Activated naive CD8-positive, alpha-beta T cell treated with anti-CD3 and anti-CD28 coated beads, Interleukin-2, amount 50 U/mL, for 24 hours (primary cell): ENCODE measurements at places on chromosomes 4 and X.

GRCh38 chr4:2330091-2331042, 68.5 kb upstream of the MXD4 start:
- no peak for DNase-seq

- no peak for DNase-seq
Observed at GRCh38 chr4:118206627-118207026, 146.2 kb downstream of the PRSS12 start.

DNA sequence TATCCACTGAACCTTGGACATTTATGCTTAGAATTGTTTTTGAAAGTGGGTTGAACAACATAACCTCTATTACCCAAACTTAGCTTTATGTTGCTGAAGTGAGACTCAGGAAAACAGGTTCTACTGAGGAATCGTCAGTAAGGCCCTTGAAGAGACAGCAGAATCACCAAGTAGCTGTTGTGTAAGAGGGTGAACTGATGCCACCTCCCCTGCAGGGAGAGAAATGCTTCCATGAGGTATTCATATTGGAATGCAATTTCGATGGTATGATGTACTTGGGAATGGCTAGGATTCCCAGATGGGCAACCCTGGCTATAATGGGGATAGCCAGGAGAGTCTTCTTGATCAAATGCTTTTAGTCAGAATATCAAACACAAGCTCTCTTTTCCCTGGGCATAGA, 4.1 kb upstream of the SCRG1 start:
- no peak for DNase-seq

- no peak for DNase-seq
Observed at GRCh38 chrX:2680486-2681348, 10.4 kb upstream of the CD99 start.

DNA sequence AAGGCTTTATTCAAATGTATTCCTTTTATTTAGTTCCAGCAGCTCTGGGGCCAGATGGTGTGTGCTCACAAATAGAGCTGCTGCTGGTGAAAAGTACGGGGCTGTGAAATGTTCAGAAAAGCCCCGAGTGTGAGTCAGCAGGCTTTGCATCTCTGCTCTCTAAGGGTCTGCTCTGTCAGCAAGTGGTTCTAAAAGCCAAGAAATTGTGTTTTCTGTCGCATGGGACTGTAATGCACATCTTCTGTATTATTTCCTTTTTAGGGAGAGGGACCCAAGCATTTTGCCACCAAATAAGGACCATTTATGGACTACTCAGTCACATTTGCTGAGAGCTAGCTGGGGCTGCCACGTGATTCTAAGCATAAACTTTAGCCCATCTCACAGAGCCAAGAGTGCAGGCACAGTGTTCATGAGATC, 82.9 kb upstream of the NHS start:
- no peak for DNase-seq

DNA sequence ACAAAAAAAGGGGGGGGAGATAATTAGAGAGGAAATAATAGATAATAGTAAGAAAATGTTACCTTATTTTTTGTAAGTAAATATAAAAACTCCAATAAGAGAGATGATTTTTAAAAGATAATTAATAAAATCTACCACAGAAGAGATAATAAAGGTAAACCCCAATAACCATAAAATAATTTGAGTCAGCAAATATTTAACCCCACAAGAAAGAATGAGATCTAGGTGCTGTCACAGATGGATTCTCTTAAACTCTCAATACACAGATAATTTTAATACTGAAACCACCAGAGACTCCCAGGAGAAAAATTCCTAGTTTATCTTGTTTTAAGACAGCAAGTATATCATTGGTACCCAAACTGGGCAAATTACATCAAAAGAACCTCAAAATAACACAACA, 341.4 kb downstream of the ANK2 start:
- DNase-seq, result no peak

GRCh38 chr4:141669501-141669900, 33.1 kb downstream of the IL15 start:
- DNase-seq, result no peak

- DNase-seq, result no peak
Observed at GRCh38 chr4:36220776-36221175, 23.5 kb downstream of the ARAP2 start.

GRCh38 chrX:16096141-16096540, 27.2 kb upstream of the GRPR start:
- DNase-seq, result no peak

- DNase-seq, result no peak
Observed at GRCh38 chrX:88886908-88887307, 139.9 kb downstream of the CPXCR1 start.

GRCh38 chrX:97102938-97103337, 219.2 kb downstream of the RPA4 start:
- DNase-seq, result no peak

DNA sequence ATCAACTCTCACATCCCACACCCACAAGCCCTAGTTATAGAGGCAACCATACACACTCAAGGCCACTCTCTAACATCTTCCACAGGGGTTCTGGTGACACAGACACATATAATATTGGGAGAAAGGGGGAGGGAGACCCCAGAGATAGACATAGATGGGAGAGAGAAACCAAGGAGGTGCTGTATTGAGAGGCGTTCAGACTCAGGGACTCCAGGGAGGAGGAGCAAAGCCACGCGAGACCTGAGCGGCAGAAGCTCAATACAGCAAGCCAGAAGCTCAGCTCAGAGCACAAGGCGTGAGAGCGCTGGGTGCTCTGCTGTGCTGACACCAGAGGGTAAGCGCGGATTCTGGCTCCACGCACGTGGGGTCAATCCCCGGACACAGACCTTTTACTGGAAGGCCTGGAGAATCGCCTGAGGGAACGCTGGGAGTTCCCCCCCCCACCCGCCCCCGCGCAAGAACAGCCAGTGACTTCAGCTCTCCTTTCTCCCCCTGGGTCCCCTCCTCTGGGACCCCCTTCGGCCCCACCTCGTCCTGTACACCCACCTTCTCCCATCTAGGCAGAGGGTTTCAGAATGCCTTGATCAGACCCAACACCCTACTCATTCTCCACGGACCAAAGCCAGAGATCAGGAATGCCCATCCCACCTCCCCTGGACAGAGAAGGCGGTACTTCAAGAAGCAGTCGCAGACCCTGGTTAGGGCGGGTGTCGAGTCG, 8.7 kb downstream of the MSX1 start:
- DNase-seq, result no peak

DNA sequence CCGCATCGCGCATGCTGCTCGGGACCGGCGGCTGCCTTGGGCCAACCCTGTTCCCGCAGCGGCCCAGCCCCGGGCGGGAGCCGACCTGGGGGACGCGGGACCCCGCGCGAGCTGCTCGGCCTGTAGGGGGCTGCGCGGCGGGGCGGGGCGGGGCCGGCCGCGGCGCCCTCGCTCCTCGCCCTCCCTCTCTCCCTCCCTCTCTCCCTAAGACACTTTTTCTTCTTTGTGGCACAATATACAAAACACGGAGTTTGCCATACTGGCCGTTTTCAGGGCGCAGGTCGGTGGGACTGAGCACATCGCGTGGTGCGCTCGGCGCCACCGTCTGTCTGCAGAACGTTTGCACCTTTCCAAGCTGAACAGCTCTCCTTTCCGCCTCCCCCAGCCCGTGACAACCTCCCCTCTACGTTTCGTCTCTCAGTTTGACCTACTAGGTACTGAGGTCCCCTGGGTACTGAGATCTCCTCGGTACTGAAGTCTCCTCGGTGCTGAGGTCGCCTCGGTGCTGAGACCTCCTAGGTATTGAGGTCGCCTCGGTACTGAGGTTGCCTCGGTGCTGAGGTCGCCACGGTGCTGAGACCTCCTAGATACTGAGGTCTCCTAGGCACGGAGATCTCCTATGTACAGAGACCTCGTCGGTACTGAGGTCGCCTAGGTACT, 261.1 kb upstream of the PLCXD1 start:
- DNase-seq, result peak; percentile 11

GRCh38 chr4:87093443-87094123, 126.8 kb downstream of the KLHL8 start:
- DNase-seq, result peak; percentile 35

- peak; percentile 71 for DNase-seq
Observed at GRCh38 chrX:101617211-101618191, at the start of gene ARMCX6. TSS of gene ARMCX6 (minus strand) at chrX:101618000. CDS start at chrX:101616620, 1,380 bp downstream.

- no peak for DNase-seq
Observed at GRCh38 chrX:24245202-24245601, 68.7 kb downstream of the SUPT20HL2 start.

DNA sequence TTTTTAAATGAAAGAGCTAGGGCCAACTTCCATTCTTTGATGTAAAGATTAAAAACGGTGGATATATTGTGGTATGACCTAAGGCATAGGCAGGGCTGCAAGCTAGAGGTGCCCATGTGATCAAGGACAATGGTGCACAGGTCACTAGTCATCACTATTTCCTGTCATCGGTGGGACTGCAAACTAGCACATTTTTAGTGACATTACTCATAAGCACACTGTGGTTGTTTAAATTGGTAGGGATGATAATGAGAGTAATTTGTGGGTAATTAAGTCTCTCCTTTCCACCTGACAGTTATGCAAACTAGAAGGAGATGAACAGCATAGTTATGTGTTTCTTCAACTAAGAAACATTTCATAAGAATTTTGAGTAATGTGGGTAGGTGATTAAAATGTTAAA, 85.4 kb downstream of the GPRIN3 start:
- no peak for DNase-seq

DNA sequence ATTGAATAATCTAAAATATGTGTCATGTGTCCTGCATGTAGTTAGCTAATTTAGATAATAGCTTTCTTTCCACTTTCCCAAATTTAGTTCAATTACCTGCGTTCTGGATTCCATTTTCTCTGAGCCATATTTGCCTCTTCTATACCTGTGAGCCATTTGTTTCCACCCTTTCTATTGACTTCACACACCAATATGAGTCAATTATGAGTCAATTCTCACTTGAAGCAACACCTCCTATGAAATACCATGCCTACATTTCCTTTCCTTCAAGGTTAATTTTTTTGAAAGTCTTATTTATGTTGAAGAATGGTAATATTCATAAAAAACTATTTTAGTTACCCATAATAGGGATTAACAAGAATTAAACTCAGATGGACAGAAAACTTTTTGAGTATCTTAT, 25.8 kb downstream of the NPY2R start:
- no peak for DNase-seq

GRCh38 chr4:159190651-159191050, 87.8 kb downstream of the RAPGEF2 start:
- DNase-seq, result no peak

- no peak for DNase-seq
Observed at GRCh38 chr4:146458594-146458993, 63.1 kb downstream of the SLC10A7 start.

- DNase-seq, result no peak
Observed at GRCh38 chr4:76533314-76533713, 98.3 kb downstream of the SHROOM3 start.

DNA sequence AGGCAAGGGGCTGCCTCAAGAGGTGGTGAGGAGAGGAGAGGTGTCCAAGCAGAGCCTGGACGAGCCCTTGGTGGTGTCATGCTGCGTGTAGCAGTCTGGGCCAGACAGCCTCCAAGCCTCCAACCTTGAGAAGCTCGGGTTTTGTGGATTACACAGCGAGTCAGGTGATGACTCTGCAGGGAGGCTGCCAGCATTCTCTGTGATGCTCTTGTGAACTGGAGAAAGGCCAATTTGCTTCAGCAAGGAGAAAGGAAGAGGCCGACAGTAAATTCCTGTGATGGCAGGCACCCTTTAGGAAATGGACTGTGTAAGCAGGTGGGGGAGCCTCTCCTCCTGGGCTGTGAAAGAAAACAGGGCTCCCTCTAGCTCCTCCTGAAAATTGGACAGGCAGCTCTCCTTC, 36.0 kb upstream of the CD99L2 start:
- no peak for DNase-seq

GRCh38 chr4:185839194-185839712, 27.3 kb upstream of the SORBS2 start:
- no peak for DNase-seq

DNA sequence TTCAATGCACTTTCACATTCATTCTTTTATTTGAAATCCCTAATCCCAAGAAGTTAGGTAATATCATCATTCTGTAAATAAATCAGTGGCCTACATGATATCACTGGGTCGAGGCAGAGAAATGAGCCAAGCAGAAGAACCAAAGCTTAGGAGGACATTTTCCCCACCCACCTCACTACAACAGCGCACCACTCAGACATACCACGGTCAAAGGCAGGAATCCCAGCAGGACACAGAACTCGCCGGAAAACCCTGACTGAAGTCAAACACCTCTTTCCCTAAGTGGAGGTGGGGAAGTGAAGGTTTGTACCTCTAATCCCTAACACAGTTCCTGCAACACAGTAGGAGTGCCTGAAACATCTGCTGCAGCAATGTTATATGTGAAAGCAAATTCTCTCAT, 21.5 kb downstream of the RELL1 start:
- no peak for DNase-seq

DNA sequence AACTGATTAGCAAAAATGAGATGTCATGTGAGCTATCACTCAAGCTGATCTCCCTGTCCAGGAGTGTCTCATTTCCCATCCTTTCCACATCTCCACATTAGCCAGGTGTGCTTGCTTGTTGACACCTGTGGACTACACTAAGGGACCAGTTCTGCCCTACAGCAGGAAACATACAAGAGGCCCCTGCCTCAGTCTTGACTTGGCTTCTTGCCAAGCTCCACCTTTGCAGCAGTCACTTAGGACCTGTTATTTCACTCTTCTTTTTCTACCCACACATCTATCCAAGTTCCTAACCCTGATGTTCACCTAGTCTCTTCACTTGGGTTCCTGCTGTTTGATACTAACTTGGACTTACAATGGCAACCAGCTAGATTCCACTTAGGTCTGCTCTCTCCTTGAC, 13.2 kb downstream of the FRMD7 start:
- no peak for DNase-seq

- peak; percentile 1 for DNase-seq
Observed at GRCh38 chrX:70979136-70979762, 48.4 kb upstream of the SLC7A3 start.

GRCh38 chr4:168570466-168570865, 73.6 kb downstream of the PALLD start:
- no peak for DNase-seq

- peak; percentile 23 for DNase-seq
Observed at GRCh38 chr4:89837385-89837992, 528 bp upstream of the SNCA start.

GRCh38 chr4:122668241-122668640, 47.4 kb upstream of the IL21 start:
- no peak for DNase-seq
